ENCODE measurements at places on chromosomes 16 and 17.

DNA sequence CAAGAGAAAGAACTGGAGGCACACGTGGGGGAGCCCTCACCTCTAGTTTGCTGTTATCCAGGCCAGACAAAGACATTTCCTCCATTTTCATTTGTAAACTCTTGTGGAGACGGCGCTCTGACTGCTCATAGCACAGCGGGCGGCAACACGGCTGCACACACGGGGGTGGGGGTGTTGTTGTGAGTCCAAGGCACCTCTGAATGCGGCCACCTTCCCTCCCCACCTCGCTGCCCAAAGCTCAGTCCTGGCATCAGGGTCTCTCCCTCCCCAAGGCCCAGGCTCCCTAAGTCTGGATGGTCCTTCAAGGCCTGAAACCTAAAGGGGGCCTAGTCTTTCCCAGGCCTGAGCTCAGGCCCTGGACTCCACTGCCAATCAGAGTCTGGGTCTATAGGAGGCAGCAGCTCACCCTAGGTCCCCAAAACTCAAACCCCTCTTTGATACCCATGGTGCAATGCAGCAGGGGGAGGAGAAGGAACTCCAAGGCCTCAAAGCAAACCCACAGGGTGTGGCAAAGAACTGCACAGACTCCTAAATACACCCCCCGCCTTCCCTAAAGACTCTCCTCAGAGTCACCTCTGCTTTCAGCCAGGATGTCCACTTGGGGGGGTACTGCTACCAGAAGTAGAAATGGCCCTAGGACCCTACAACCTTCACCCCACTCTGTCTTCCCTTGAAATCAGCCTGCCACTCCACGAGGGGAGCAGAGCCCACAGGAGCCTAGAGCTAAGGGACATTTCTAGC is 1.5 kb downstream of the ATXN7L3 start:
- DNase-seq = no peak

DNA sequence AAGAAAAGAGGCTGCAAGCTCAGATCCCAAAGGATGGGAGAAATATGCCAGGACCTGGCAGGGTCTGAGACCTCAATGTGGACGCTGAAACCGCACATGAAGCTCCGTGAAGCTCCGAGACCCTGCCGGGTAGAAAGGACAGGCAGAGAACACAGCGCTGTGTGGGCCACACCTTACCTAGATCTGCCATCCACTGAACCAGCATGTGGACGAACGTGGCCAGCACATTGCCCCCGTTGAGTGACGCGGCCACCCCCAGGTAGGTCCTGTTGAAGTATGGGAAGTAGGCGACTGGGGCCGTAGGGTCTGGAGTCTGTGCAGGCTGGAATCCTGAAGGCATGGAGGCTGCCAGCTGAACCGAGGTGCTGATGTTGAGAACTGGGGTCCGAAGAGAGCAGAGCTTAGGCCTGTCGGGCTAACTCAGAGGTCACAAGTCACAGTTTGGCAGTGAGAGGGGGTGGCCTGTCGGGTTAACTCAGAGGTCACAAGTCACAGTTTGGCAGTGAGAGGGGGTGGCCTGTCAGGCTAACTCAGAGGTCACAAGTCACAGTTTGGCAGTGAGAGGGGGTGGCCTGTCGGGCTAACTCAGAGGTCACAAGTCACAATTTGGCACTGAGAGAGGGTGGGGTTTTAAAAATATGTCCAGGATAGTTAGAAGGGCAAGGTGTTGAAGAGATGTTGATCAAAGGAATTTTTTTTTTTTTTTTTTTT is 6.1 kb upstream of the TRPV1 start:
- DNase-seq = no peak

DNA sequence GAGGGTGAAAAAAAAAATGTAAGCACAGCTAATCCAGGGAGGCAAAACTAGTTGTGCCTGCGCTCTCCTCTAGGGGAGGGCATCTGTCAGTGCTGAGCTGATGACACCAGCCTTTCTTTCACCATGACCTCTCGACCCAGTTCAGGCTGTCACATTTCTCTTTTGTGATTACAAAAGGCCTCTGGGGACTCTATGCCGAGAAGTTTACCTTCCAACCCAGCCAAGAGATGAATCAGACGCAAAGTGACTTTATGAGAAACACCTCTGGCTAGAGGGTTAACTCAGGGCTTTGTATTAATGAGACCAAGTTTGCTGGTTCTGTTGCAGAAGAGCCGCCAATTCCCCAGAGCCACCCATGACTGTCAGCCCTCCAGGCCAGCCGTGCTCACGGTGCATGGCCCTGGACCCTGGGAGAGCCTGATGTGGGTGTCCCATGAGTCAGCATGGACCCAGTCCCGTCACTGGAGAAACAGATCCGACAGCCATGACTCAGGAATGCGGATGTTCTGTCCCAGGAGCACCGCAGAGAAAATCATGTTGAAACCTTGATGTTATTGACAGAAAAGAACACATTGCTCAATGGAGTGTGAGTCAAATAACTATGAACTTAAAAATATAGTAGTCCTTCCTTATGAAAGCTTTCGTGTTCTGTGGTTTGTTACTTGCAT is 437.2 kb downstream of the HS3ST3B1 start:
- DNase-seq = no peak

GRCh38 chr17:35998756-35999155 is 2.6 kb downstream of the CCL15 start:
- no peak for DNase-seq

- DNase-seq = no peak
Measured at GRCh38 chr16:4293822-4294457, 21.1 kb upstream of the TFAP4 start.

- no peak for DNase-seq
Measured at GRCh38 chr16:9099131-9099625, 7.7 kb downstream of the HAPSTR1 start.
